GM13976 (cell line): ENCODE measurements at places on chromosomes 5 and 9.

DNA sequence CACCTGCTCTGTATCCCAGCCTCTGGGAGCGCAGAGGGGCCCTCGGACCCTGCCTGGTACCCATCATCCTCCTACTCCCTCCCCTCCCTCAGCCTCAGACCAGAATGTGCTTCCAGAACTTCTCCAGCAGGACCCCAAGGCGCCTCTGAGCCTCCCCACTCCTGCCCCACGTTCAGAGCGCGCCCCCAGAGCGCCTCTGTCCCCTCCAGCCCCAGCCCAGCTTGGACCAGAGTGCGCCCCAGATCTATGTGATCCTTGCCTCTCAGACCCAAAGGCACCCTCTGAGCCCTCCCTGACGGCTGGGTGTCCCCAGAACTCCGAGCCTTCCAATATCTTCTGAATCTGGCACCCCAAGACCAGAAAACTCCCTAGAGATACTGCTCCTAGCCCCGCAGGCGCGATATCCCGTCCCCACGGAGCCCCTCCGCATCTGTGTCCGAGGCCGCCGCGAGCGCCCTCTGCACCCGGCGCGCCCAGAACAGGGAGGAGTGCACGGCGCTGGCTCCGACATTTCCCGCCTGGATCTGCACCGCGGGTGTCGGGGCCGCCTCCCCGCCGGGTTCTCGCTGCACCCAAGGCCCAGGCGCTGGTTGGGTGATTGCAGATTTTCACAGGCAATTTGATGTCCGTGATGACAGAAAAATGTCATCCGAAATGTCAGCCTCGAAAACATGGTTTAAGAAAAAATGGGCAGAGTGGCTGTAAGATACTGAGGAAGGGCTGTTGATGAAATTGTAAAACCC is 522 bp downstream of the BHMT start:
- DNase-seq = no peak

GRCh38 chr9:70156729-70157128 is 102.0 kb upstream of the SMC5 start:
- DNase-seq = no peak

- no peak for DNase-seq
Measured at GRCh38 chr9:35660966-35661415, 2.9 kb downstream of the CCDC107 start.

DNA sequence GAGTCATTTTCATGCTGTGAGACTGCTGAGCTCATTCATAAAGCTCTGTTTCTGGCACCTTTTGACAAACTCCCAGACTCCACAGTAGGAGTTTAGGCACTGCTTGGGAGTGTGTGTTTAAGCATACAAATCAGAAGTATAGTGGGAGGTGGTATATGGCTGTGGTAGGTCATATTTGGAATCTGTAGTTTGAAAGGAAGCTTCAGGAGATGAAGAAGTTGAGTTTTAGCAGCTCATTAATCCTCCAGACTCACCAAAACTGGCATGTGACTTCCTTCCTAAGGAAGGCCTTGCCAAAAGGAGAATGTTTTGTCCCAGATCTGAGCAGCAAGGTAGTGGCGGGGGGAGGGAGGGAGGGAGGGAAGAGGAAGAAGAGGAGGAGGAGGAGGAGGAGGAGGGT is 52.8 kb downstream of the SAXO1 start:
- DNase-seq = no peak

GRCh38 chr5:126435261-126435660 is 12.1 kb downstream of the GRAMD2B start:
- no peak for DNase-seq

- no peak for DNase-seq
Measured at GRCh38 chr5:30765227-30765626, 428.3 kb upstream of the CDH6 start.

GRCh38 chr5:116942622-116943021 is 368.0 kb upstream of the SEMA6A start:
- DNase-seq = no peak

- no peak for DNase-seq
Measured at GRCh38 chr5:128637031-128637430, 99.0 kb upstream of the FBN2 start.

GRCh38 chr5:96067894-96068614 is 106.4 kb upstream of the ELL2 start:
- DNase-seq = no peak

DNA sequence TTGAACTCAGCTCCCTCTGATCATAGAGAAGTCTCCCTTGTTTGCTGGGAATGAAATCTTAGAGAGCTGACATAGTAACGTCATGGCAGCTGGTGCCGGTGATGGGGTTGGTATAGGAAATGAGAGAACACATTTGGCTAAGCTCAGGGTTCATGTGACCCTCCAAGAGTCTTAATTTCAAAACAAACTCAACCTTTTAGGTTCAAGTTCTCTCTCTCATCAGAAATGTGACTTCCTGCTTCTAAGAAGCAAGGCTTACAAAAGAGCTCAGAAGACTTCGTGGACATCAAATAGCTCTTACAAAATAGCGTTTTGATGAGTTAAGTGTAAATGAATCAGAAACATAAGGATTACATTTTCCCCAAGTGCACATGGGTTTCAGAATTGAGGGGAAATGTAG is 97.3 kb downstream of the PAPPA start:
- DNase-seq = no peak

DNA sequence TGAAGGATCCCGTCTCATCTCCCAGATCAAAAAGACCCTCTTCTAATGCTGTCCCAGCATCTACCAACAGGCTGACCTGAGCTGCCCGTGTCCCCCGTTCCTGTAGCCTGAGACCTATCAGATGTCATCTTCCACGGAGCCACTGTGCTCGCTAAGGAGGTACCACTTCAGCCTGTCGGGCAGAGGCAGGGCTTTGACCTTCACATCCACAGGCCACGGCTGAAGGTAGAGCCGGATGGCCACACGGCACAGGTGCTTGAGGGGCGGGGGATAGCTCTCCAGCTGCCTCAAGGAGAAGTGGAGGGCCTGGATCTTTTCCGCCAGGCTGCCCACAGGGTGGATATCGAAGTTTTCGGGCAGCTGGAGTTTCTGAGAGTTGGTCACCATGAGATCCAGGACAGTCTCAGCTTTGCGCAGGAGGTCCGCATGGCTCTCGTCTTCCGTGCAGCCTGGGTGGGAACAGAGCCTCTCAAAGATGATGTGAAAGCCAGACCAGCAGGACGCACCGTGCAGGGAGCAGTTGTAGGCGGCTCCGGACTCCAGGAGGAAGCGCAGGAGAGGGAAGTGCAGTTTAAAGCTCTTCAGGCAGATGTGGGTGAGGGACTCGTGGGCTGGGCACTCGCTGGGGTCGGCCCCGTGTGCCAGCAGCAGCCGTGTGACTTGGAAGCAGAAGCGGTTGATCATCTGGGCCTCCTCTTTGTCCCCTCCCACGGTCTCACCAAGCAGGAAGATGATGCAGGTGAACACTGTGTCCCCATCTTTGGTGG is 4.1 kb downstream of the ASB6 start:
- DNase-seq = no peak

DNA sequence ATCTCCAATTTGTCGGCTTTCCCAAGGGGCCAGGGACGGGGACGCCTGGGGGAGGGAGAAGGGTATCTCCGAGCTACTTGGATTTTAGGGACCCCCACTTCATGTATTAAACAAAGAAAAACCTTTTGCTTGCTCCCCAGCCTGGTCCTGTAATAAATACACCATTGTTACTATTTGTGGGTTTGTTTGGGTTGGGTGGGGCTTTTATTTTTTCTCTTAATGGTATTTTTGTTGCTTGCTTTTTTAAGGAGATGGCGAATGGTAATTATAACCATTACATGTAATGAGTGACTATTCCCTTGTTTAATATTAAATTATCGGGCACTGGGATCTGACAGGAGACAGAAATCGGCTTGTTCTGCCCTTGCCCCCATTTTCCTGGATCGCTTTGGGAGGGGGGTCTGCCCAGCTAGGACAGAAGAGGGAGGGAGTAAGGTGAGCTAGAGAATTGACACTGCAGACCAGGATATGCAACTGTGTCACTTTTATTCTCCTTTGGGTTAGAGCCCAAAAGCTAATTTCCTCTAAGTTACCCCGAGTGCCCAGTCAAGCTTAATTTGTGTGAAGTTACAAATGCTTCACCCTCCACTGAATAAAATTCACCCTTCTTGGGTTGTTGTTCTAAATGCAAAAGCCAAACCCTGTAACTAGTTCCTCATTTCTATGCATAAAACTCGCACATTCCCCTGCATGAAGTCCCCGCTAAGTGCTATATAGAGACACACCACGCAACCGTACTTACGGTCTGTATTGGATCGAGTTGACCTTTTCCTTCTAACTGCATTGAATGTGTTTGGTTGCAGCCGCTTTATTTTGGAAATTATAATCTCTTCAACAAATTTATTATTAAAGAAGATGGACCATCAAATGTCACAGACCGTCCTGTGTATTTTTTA is 1.6 kb upstream of the ZNF608 start:
- no peak for DNase-seq

- DNase-seq = no peak
Measured at GRCh38 chr9:18887546-18887945, 145.5 kb downstream of the SAXO1 start.

GRCh38 chr5:60597572-60598320 is 102.2 kb downstream of the DEPDC1B start:
- DNase-seq = no peak

DNA sequence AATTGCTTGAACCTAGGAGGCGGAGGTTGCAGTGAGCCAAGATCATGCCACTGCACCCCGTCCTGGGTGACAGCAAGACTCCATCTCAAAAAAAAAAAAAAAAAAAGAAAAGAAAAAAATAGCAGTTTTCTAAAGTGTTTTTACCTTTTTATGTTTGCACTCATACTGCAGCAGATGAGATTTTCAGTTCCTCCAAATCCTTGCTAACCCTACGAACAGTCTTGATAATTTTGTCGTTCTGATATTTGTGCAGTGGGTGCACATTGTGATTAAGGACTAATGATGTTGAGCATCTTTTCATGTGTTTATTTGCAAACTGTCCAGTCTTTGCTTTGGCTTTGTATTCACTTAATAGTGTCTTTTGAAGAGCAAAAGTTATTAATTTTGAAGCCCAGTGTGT is 42.9 kb downstream of the ZCCHC7 start:
- DNase-seq = peak; percentile 41

DNA sequence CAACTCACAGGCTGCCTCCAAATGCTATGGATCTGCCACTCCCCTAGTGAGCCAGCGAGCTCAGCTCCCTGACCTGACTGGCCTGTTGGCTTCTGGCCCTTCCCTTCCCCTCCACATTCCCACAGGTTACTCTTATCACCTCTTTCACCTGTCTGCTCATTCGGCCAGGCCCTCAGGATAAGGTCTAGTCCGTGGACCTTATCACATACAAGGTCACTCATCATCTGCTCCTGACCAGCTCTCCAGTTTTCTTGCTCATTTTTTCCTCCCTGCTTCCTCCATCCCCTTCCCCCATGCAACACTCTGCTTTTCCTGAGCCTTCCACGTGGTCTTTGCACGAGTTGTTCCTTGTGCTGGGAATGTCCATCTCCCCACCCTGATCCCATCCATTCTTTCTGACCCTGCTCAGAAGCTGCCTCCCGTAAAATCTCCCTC is 25.9 kb upstream of the NDST1 start:
- DNase-seq = no peak

GRCh38 chr9:124264823-124265233 is 7.1 kb downstream of the NEK6 start:
- peak; percentile 74 for DNase-seq

GRCh38 chr9:99138424-99139284 is 33.7 kb downstream of the TGFBR1 start:
- no peak for DNase-seq

- no peak for DNase-seq
Measured at GRCh38 chr5:29161399-29162291, 2031.8 kb upstream of the CDH6 start.

DNA sequence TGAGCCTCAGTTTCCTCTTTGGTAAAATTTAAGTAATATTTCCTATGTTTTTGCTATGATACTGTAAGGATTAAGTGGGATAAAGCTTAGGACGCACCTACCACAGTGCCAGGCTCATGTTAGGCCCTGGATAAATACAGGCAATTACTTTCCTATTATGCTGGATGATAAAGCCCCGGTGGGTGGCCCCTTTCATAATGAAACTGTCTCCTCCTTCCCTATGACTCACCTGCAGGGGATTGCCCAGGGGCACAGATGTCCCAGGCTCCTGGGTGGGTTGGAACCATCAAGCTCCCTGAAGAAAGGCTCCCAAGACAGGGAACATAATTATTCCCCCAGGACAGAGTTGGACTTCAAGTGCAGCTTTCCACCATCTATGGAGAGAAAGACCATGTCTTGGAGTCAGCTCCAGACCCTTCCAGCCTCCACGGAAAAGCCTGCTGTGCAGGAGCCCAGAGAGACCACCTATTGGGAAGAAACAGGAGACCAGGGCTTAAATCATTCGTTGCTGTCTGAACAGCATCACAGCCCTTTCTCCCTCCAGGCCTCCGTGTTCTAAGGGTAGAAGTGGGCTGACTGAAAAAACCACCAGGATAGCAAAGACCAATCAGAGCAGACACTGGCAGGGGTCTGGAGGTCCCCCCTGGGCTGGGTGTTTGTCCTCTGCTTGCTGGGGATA is 43.2 kb upstream of the FOXE1 start:
- DNase-seq = no peak

DNA sequence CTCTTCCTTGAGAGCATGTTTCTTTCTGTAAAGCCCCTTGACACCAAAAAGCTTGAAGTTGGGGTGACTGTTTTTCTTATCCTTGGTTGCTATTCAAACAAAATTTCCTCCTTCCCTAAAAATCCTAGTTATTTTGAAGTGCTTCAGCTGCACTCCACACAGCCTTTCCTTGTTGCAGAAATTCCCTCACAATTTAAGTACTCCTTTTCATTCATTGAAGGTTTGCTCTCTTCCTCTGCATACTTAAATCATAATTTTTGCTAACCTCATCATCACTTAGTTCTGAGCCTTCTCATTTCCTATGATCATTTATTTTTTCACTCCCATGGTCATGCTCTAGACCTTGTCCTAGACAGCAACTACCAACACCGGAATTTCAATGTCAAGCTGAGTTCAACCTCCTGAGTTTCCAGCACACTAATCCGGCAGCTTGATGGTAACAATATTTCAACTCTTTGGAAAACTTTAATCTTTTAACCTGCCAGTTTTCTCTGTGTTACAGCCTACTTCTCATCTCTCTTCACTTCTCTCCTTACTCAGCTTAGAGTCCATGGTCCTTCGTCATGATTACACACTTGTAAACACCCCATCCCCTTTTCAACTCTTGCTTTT is 78.7 kb upstream of the ACTBL2 start:
- DNase-seq = no peak

GRCh38 chr9:117951127-117951526 is 246.9 kb downstream of the TLR4 start:
- DNase-seq = no peak

DNA sequence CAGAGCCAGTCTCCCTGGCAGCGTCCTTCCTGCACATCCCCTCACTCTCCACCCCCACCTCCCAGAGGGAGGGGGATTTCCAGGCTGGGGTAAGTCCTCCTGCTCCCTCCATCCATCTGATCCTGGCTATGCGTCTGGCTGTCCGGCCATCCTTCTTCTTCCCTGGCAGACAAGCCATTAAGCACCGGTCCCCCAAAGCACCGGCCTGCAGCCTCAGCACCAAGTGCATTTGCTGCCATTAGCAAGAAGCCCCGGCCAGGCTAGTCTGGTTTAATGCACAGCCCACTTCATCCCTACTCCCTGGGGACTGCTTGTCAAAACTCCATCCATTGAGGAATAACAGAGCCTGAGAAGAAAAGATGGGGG is 208.7 kb upstream of the IER5L start:
- DNase-seq = no peak

- no peak for DNase-seq
Measured at GRCh38 chr9:93601063-93601462, 24.7 kb downstream of the PHF2 start.

GRCh38 chr5:78113689-78114264 is 180.7 kb downstream of the AP3B1 start:
- peak; percentile 38 for DNase-seq
